ENCODE measurements at places on chromosomes 11 and 22.
A peak's percentile ranks its signal among the peaks of the same experiment; 100 is the strongest.

DNA sequence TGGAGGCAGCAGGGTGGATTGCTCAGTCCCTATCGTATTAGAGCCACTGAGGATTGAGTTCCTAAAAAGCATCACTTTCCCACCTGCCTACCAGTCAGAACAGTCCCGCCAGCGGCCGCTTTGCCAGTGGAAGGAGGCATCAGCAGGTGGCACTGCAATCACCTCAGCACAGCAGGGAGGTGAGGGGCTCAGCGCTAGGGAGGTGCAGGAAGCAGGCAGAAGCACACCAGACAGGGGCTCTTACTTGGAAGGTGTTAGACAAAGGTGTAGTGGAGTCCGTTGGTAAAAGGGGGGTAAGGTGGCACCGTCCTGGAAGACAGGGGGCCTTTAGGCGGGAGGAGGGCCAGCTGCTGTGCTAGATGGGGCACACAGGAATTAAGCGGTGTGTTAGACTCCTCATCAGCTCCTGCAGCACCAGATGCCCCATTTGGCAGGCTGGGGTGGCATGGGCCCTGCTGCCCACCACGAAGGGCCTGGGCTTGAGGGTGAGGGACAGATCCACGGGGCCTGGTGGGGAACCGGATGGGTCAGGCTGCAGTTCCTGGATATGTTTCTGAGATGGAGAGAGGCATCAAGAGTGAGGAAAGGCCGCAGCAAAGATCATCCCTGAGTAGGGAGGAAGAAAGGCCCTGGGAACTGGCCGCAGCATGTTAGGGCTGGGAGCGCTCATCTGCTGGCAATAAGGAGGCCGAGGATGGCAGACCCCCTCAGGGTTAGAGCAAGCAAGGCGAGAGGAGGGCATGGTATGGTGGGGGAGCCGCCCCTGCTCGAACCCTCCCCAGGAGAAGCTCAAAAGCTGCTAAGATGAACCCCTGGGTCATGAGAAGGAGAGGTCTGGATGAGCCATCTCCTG is 42.5 kb downstream of the C11orf58 start:
- DNase-seq = no peak

- no peak for DNase-seq
These were observed 790.5 kb upstream of the LRRC4C start for GRCh38 chr11:42249956-42250355.

GRCh38 chr11:20861322-20861721 is 191.9 kb downstream of the NELL1 start:
- peak; percentile 86 for DNase-seq

DNA sequence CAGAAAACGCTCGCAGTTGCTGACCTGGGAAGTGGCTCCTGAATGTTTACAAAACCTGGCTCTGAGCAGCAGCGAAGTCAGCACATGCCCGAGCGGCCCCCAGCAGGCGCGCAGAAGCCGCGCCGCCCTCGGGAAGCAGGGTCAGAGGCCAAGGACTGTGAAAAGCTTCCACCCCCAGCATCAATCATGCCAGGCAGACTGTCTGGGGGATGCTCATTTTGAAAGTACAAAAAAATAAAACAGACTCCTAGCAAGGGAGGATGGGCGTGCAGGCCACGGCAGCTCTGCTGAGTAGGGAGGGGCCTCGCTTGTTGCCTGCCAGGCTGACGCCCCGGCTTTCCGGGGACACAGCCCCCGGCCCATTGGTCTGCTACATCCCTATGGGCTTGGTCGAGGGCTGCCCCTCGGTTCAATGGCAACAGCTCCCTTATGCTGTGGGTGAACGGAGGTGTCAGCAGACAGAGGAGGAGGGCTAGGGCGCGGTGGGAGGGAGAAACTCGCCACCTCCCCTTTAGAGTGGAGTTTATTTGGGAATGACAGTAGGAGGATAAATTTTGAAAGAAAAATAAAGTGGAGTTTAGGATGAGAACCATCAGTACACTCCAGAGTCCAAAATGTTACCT is 37.7 kb upstream of the GNB1L start:
- no peak for DNase-seq

DNA sequence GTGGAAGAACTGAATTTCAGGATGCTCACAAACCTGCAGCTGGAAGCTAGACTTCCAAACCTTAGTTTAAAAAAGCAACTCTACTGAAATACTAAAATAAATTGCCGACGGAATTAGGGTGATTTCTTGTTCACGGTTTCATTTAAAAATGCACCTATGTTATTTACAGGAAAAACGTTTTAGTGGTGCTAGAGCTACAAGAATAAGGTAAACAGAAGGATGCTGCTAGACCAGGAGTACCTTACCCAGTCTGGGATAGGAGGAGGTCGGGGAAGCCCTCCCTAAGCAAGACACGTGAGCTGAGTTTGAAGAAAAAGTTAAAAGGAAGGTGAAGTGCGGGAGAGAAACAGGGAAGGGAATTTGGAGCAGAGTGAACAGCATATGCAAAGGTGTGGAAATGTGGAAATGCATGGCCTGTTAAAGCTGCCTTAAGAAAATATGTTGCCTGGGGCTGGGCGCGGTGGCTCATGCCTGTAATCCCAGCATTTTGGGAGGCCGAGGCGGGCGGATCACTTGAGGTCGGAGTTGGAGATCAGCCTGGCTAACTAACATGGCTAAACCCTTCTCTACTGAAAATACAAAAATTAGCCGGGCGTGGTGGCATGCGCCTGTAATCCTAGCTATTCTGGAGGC is 1.4 kb upstream of the FTH1 start:
- DNase-seq = no peak

DNA sequence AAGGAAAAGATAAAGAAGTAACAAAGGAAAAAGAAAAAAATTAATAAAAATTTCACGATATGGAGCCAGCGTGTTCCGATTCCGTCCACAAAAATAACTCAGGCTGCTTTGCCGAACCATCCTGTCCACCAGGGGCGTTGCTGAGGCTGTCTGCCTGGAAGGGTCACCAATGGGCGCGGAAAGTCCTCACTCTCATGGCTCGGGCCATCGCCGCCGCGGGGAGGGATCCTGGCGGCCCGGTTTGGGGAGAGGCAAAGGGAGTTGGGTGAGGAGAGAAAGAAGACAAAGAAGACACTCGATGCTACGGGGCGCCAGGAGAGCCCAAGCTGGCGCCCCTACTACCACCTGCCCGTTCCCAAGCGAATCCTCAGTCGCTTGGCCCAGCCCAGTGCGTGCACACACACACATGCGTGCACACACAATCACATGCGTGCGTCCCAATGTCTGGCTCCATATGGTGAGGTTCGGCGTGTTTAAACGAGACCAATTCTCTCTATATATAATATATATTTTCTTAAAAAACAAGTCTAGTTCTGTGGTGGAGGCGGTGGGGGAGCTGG is 5.6 kb upstream of the PYGM start:
- DNase-seq = no peak

DNA sequence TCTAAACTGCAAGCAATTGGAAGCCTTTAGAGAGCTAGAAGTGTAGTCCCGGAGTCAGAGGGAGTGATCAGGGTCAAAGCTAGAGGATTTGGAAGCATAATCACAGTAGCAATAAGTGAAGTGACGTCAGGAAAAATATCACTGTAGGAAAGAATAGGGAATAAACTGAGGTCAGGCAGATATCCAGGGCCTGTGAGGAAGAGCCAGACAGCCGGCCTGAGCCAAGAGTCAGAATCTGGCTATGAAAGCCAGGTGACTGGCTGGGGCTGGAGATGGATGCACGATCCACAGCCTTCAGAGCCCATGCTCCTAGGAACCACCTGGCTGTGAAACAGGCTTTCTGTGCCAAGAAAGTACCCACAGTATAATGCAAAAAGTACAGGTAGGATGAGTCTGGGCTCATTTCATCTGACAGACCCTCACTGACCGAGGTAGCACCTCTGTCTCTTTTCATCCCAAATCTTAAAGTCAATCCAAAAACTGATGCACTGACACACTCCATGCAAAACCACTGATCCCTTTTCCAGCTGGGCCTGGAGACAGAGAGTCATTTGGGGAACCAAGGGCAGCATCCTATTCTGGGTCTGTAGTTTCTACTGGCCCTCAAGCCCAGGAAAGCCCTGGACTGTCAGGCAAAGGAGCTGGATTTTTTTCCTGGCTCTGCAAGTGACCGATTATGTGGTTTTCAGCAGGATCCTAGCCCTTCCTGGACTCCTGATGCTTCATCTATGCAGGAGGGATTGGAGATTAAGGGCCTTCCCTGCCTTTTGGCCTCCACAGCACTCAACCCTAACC is 21.3 kb downstream of the TRIM66 start:
- DNase-seq = no peak

DNA sequence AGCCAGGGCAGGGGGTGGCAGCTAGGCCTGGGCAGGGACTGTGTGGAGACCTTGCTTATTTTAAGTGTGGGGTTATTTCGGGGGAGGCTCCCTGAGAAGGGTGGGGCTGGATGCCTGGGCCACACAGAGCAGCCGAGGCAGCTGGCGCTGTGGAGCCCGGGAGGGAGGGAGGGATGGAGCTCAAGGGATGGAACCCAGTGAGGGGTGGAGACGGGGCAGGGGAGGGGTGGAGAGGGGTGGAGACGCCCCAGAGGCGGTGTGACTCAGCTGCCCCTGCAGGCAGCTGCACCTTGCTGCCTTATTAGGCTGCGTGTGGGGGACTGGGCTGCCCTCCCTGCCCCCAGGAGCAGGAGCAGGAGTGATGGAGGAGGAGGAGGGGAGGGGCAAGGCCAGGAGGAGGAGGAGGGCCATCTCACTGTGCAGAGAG is 9.8 kb upstream of the TSSC4 start:
- DNase-seq = no peak

Measured in NCI-H2029 (cell line).